Iris pigment epithelial cell (primary cell): ENCODE measurements at places on chromosomes 5 and 9.

- peak; percentile 82 for DNase-seq
Measured at GRCh38 chr9:129166623-129167557, 11.2 kb downstream of the IER5L start.

DNA sequence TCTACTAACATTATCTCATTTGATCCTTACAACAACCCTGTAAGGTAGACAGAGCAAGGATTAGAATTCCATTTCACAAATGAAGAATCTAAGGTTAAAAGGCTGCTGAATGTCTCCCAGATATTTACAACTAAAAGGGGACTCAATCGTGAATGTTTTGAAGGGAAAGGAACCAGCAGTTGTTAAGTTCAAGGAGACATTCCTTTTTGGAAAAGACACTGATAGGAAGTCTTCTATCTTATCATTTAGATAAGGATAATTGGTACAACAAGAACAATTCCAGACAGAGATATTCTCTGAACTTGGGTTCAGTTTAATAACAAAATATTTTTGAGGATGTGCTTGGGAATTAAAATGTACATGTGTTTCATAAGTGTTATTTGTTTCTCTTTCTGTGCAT lies 37.5 kb upstream of the CER1 start:
- DNase-seq: no peak

GRCh38 chr5:148887123-148887881 lies 60.9 kb downstream of the ADRB2 start:
- no peak for DNase-seq

DNA sequence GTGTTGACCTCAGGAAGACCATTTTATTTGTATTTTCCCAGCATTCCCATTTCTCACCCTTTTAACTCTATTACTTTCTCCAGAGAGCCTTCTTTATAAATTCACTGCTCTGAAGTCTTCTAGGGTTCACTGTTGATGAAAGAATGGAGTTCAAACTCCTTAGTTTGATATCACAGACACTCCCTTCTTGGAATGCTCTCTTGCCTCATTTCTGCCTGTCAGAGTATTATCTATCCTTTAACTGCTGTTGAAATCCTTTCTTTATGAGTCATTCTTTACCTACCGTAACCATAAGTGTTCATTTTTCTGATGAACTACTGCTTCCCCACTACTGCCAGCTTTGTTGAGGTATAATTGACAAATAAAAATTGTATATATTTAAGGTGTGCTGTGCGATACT lies 4.3 kb downstream of the RIC1 start:
- peak; percentile 81 for DNase-seq

GRCh38 chr5:73812962-73813588 lies 187.1 kb downstream of the ARHGEF28 start:
- no peak for DNase-seq

GRCh38 chr9:26786564-26786963 lies 106.0 kb downstream of the CAAP1 start:
- DNase-seq: no peak

GRCh38 chr5:168591302-168592013 lies 12.3 kb upstream of the PANK3 start:
- DNase-seq: no peak

DNA sequence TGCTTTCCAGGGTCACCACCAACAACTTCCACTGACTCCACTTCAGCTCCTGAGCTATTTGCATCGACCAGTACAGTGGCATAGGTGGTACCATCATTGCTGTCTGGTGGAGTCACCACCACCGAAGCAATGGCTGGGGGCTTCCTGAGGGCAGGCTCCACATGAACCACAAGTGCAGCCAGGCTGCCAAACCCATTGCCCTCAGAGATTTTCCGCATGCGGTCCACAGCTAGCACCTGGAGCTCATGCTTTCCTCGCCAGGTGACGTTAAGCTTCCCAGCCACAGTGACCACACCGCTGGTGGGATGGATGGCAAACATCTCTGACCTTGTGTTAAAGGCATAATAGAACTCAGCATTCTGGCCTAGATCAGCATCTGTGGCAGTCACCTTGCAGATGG lies 23.1 kb downstream of the FAT2 start:
- no peak for DNase-seq

DNA sequence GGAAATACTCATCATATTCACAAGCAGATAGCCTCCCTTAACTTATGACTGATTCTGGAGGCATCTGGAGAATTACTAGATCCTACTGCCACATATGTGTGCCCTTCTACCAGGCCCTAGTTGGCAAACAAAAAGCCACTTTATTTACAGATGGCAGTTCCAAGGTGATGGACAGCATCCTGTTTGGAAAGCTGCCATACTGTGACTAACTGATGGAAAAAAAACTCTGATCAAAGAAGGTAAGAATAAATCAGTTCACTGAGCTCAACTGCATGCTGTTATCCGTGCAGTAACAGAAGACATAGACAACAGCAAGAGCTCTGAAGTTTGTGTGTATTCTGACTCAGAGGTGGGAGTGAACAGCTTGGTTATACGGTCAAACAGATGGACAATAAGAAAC lies 279.8 kb upstream of the POU5F2 start:
- DNase-seq: peak; percentile 76

GRCh38 chr5:54739371-54739770 lies 221.8 kb downstream of the SNX18 start:
- no peak for DNase-seq

GRCh38 chr5:94983861-94984535 lies 300.9 kb downstream of the MCTP1 start:
- peak; percentile 85 for DNase-seq

DNA sequence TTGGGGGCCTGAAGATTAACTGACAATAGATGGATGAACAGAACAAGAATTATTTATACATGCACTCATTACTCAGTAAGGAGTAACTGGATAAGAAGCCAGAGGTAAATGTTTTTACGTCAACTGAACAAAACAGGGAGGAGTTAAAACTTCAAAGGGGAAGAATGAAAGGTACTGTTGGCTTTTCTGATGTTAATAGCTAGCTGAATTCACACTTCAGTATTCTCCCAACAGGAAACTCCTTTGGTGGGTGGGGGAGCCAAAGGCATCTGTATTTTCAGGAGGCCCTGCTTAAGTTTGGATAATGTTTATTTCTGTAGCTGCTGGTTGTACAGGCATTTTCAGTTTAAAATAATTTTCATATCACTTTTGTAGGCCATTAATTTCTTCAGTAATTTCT lies 23.2 kb upstream of the RFK start:
- no peak for DNase-seq

- no peak for DNase-seq
Measured at GRCh38 chr9:98418578-98419259, 163.3 kb upstream of the TBC1D2 start.

DNA sequence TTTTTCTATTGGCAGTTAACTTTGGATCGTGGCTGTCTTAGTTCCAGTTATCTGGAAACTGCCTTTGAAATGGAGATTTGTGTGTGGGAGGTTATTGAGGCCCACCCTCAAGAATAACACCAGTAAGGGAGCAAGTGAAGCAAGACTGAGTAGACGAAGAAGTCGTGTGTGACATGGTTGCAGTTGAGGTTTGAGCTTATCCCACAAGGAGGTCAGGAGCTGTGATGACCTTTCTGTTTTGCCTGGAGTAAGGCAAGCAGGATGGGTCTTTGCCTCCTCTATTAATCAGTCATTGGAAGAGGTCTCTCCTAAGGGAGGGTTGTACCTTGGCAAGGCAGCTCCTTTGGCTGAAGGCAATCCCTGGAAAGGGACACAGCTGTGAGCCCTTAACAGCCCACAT lies 49.6 kb upstream of the CTXN3 start:
- DNase-seq: no peak

DNA sequence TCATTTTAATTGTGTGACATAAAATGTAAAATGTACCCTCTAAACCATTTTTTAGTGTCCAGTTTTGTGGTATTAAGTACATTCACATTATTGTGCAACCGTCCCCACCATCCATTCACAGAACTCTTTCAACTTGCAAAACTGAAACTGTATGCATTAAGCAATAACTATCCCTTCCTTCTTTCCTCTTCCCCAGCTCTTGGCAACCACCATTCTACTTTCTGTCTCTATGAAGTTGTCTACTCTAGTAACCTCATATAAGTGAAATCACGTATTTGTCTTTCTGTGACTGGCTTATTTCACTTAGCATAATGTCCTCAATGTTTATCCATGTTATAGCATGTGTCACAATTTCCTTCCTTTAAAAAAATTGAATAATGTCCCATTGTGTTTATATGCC lies 142.4 kb downstream of the C9orf152 start:
- peak; percentile 88 for DNase-seq

DNA sequence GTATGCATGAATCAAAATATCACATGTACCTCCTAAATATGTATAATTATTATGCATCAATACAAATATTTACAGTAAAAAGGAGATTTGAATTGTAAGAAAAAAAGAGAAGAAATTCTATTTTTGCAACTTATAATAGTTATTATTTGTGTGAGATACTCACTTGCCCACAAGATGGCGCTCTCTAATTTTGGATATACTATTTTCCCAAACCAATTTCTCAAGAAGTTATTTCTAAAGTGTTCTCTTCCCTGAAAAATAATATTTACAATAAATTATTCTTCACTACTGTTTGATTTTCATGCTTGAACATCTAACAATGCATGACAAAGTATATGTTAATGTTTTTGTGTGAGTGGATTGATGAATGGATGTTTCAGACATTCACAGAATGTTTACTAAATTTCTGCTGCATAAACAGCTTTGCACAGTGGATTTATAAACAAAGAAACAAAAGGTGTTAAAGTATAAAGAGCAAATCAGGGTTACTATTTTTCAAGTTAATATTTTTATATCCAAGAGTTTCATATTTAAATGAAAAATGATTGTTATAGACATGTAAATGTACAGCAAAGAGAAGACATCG lies 503.4 kb downstream of the PDE4D start:
- peak; percentile 32 for DNase-seq

DNA sequence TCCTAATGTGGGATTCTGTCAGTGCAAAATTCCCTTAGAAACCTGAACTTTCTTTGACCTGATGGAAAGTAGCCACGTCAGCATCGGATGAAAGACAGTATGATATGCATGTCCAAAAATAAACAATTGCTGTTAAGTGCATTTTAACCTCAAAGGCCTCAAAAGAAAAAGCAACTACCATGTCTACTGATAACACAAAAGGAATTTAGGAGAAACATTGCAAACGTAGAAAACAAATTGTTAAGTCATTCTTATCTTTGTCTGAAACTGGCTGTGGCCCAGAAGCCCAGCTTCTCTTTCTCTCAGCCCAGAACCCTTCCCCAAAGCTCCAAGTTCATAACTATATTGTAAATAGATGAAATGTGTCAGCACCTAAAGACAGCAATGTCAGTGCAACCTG lies 11.1 kb upstream of the LHFPL2 start:
- peak; percentile 86 for DNase-seq

- DNase-seq: peak; percentile 43
Measured at GRCh38 chr9:88993871-88994460, 2.7 kb downstream of the S1PR3 start.

- DNase-seq: no peak
Measured at GRCh38 chr5:66565878-66566277, 30.3 kb upstream of the MAST4 start.

DNA sequence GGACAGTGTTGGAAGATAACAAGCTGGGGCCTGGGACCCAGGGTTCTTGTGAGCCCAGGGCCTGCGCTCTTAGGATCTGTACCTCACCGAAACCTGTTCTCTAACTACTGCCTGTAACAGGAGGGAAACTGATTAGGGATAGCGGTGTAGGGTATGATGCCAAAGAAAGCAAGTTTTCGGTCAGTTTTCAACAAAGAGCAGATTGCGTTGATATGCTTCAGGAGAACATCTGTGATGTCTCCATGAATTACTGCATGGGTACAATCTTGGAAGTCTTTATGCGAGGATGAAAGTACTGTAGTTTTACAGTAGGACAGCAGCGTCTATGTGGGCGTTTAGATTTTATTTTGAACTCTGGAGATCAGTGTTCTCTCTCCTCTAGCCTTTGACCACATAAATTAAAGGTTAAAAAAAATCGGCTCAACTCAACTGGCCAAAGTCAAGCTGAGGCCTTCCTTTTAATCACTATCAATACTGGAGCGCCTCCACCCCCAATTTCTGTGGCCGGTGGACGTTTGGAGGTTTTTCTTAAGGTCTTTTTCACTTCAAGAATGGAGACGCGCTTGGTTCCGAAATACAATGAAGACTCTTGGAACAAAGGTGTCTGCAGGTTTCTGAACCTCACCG lies 3.0 kb downstream of the NFIL3 start:
- no peak for DNase-seq

GRCh38 chr5:88483964-88484672 lies 215.5 kb upstream of the TMEM161B start:
- no peak for DNase-seq

DNA sequence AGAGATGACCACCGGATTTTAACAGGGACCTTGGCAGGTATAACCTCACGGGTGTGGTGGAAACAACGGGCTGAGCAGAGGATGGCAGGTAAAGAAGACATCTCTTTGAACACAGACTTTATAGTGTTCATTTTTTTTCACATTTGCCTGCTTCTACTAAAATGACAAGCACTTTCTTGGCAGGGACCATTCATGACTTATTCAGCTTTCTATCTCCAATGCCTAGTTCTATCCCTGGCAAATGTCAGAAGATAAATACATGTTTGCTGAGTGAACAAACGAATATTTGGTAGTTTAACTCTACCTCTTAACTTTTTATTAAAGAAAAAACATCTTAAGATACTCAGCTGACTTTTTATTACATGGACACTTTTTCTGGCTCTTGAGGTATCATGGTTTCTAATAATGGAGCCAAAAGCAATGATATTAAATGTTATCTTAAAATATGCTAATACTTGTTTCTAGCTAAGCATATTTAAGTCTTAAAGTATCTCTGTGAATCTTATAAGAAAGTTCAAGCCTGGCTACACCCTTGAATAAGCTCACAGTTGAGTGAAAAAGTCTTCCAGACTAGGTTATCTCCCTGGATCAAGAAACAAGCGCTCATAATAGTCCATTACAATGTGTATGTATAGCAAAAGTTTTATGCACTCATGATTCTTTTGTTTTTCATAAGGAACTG lies 8.5 kb downstream of the ELL2 start:
- DNase-seq: no peak

- DNase-seq: no peak
Measured at GRCh38 chr9:14135421-14135820, 178.5 kb downstream of the NFIB start.

- no peak for DNase-seq
Measured at GRCh38 chr5:17477043-17477442, 21.0 kb upstream of the TAF11L2 start.

- no peak for DNase-seq
Measured at GRCh38 chr5:174183701-174184100, 138.2 kb downstream of the NSG2 start.
